Activated CD8-positive, alpha-beta memory T cell treated with anti-CD3 and anti-CD28 coated beads, Interleukin-2, amount 10 ng/mL, durations not matched to agents 7 days and 5 days (primary cell): ENCODE measurements at places on chromosomes 5 and 9. TPM values are rescaled to one million over a fixed set of nuclear protein-coding genes. Genes with fewer than 3 reads are reported as not detected.

GRCh38 chr5:134976841-134977240 is 9.1 kb downstream of the CATSPER3 start:
- peaks cover 7% of the 10 kb centered on the region for H3K36me3 ChIP-seq
- H3K27me3 ChIP-seq, result no peaks in the 10 kb centered on the region
- no peak for DNase-seq

DNA sequence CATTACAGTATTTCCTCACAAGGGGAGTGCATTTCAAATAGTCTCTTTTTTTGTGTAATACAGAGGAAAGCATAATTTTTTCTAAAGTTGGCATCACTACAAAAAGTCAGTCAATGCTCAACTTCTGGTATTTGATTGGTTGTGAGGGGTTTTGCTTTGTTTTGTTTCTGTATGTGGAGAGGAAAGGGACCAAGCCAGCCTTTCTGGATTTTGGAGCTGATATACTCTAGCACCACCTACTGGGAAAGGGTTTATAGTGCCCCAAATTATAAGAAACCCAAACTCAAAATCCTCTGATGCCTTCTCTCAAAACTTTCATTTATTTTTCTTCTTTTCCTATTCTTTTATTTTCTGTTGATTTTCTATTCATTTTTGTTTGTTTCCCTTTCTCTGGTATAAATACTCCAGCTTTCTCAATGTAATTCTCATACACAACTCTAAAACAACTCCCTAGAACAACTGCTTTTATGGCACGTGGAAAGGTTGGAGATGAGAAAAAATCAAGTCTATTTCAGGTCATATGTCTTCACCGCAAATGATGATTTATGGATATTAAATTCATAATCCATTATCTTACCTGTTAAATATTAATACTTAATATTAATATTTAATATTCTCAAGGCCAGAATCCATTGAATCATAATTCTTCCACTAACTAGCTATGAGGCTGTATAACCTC is 69.5 kb upstream of the ANXA1 start:
- no peak overlapping the region for H3K4me3 ChIP-seq
- no peaks in the 10 kb centered on the region for H3K36me3 ChIP-seq
- no peaks in the 10 kb centered on the region for H3K4me1 ChIP-seq
- H3K27ac ChIP-seq, result no peak overlapping the region

The RGMB gene
- total RNA-seq, result 1.3 TPM

GRCh38 chr9:119544492-119544891 is 175.3 kb upstream of the BRINP1 start:
- no peaks in the 10 kb centered on the region for H3K4me1 ChIP-seq
- H3K4me3 ChIP-seq, result no peak overlapping the region
- H3K27me3 ChIP-seq, result no peaks in the 10 kb centered on the region
- no peaks in the 10 kb centered on the region for H3K36me3 ChIP-seq

- no peaks in the 10 kb centered on the region for H3K36me3 ChIP-seq
- H3K4me3 ChIP-seq, result no peak overlapping the region
- peaks cover 52% of the 10 kb centered on the region for H3K27me3 ChIP-seq
- H3K4me1 ChIP-seq, result peaks cover 2% of the 10 kb centered on the region
- no peak overlapping the region for H3K27ac ChIP-seq
- DNase-seq, result no peak
Measured at GRCh38 chr5:173278641-173279040, 43.6 kb upstream of the NKX2-5 start.

The SLC34A3 gene
- not detected for total RNA-seq

The PCDHGA6 gene
- total RNA-seq, result 0.16 TPM

The GZMA gene
- total RNA-seq, result 927 TPM

DNA sequence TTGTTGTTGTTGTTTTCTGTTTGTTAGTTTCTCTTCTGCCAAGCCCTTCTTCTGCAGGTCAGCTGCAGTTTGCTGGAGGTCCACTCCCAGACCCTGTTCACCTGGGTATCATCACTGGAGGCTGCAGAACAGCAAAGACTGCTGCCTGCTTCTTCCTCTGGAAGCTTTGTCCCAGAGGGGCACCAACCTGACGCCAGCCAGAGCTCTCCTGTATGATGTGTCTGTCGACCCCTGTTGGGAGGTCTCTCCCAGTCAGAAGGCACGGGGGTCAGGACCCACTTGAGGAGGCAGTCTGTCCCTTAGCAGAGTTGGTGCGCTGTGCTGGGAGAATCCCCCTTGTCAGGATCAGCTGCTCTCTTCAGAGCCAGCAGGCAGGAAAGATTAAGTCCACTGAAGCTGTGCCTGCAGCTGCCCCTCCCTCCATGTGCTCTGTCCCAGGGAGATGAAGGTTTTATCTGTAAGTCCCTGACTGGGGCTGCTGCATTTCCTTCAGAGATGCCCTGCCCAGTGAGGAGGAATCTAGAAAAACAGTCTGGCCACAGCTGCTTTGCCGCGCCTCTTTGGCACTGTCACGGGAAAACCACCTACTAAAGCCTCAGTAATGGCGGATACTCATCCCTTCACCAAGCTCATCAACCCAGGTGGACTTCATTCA is 299.2 kb downstream of the EDIL3 start:
- no peaks in the 10 kb centered on the region for H3K27me3 ChIP-seq
- no peak for DNase-seq
- H3K36me3 ChIP-seq, result no peaks in the 10 kb centered on the region

DNA sequence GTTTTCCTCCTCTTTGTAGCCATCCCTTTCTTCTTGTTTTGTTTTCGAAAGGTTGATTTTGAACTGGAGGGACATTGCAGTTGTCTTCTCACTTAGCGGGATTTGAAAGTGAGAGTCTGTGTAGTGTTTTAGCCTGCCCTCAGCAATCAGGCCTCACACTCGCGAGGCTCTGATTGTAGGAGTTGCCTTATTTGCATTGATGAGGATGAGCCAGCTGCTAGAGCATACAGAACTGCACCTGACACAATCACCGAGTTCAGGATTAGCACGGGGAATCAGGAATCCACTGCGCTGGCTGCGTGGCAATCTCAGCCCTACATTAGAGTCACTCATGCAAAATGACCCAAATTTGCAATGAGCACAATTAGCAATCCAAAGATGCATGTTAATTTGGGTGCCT is 122.5 kb upstream of the TMEM161B start:
- H3K27me3 ChIP-seq, result peaks cover 2% of the 10 kb centered on the region
- H3K4me3 ChIP-seq, result no peak overlapping the region
- no peak for DNase-seq
- no peaks in the 10 kb centered on the region for H3K4me1 ChIP-seq
- no peaks in the 10 kb centered on the region for H3K36me3 ChIP-seq

- no peak overlapping the region for H3K27ac ChIP-seq
- H3K36me3 ChIP-seq, result no peaks in the 10 kb centered on the region
- H3K4me1 ChIP-seq, result no peaks in the 10 kb centered on the region
- H3K4me3 ChIP-seq, result no peak overlapping the region
- no peak for DNase-seq
Measured at GRCh38 chr5:22649074-22649473, 204.1 kb downstream of the CDH12 start.

The OR1Q1 gene
- total RNA-seq, result not detected

The RASGRF2 gene
- 12.3 TPM for total RNA-seq

The AMBP gene
- total RNA-seq, result not detected

DNA sequence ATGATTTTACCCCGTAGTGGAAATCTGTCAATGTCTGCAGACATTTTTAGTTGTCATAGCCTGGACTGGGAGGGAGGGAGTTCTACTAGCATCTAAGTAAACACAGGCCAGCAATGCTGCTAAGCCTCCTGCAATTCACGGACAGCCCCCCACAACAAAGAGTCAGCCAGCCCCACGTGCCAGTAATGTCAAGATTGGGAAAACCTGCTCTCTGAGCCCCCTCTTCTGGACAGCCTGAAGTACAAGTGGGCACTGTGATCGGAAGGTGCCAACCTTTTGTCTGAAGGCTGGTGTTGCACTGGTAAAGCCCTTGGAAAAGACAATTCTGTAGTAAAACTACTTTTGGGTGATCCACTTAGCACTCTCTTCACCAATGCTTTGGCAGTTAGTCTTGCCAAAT is 154.5 kb downstream of the TARS1 start:
- H3K27ac ChIP-seq, result no peak overlapping the region
- no peak overlapping the region for H3K4me3 ChIP-seq
- no peaks in the 10 kb centered on the region for H3K36me3 ChIP-seq
- no peak for DNase-seq
- no peaks in the 10 kb centered on the region for H3K4me1 ChIP-seq

DNA sequence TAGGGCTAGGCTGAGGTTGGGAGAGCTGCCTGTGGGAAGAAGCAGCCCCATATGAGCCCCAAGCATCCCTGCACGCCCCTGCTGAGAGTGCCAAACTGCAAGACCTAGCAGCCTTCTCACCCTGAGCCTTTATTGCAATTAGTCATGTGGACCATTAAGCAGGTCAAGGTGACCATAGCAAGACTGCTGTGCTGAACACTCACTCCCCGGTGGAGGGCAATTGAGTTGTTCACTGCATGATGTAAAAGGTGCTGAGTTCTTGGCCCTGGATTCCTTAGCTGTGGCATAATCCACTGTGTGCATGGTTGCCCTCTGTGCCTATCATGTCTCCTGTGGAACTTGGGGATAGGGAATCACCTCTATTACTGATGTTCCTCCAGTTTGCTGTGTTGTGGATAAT is 131.1 kb downstream of the FOXD1 start:
- H3K4me1 ChIP-seq, result peaks cover 8% of the 10 kb centered on the region
- peaks cover 66% of the 10 kb centered on the region for H3K27me3 ChIP-seq
- no peak for DNase-seq
- H3K4me3 ChIP-seq, result no peak overlapping the region
- no peaks in the 10 kb centered on the region for H3K36me3 ChIP-seq

GRCh38 chr5:160665460-160665859 is 186.6 kb downstream of the ATP10B start:
- no peak for DNase-seq
- H3K4me1 ChIP-seq, result no peaks in the 10 kb centered on the region
- H3K36me3 ChIP-seq, result no peaks in the 10 kb centered on the region
- no peak overlapping the region for H3K4me3 ChIP-seq

The SLC1A3 gene
- not detected for total RNA-seq

GRCh38 chr9:8733131-8733954 is 933.8 kb upstream of the DMAC1 start:
- no peak overlapping the region for H3K27ac ChIP-seq
- H3K4me1 ChIP-seq, result no peaks in the 10 kb centered on the region
- peaks cover 6% of the 10 kb centered on the region for H3K27me3 ChIP-seq
- DNase-seq, result no peak
- no peaks in the 10 kb centered on the region for H3K36me3 ChIP-seq

The OSMR gene
- total RNA-seq, result not detected
